ENCODE measurements at places on chromosomes 12 and 14.

- no peak for DNase-seq
Measured at GRCh38 chr14:99190696-99191394, 81.2 kb downstream of the BCL11B start.

DNA sequence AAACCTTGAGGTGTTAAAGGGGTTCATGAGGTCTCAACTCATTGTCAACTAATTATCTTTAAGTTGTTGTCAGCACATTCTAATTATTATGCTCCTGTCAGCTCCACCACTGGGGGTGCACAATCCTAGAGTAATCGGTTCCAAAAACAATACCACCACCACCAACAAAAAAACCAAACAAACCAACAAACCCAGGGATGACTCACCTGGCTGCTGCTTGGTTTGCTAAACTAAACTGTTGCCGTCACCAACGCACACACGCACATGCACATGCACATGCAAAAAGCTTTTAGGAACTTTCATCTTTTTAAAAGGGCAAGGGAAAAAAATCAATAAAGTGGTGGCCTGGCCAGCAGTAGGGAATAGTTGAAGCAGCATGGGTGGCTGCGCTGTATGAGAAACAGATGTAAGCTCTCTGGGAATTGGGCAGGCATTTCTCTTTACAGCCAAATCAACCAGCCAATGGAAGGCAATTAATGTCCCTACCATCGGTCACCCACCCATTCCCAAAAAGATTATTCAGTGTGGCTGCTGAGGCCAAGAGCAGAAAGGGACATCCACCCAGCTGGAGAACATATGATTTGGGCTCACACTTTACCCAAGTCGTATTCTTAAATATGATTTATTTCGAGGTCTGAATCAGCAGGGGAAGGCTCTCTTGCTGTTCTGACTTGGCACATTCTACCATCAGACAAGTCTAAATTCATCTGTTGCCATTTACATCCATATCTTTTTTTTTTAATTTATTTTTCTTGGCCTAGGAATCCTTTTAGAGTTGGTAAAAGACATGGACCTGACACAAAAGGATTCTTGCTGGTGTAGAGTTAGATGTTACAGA is 20.0 kb downstream of the TMEM30B start:
- DNase-seq = peak; percentile 94

GRCh38 chr12:88638966-88639760 is 58.9 kb upstream of the KITLG start:
- peak; percentile 61 for DNase-seq

DNA sequence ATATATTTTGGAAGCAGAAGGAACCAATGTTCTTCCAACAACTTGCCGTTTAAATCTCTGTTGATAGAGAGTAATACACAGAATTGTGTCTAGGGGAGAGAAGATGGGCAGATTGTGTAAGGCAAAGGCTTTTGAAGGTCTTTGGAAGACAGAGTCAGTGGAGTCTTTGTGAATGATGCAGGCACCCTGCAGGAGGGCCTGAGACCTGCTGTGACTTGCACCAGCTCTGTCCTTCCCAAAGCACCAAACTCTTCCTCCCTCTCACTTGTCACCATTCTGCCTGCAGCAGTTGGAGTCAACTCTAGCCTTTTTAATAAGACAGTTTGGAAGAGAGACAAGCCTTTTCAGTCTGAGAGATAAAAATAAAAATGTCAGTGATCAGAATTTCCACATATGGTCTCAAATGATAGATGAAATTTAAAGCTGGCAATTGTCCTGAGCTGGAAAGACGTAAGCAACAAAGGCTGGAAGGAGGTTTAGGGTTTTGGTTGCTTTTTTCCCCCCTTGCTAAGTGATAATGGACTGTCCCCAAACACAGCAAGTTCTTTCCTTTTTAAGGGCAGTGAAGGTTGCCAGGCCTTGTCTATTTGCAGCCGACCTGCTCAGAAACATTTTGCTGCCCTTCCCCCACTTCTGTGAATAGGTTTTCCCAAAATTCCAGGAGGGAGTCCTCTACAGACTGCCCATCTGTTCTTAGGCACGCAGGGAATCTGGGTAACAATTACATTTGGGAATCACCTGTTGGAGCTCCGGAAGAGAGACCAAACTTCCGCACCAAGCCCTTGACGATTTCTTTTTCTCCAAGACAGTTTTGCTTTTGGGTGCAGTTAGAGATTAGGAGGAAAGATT is 103.0 kb upstream of the NTF3 start:
- no peak for DNase-seq

- no peak for DNase-seq
Measured at GRCh38 chr12:116943419-116944372, 32.9 kb downstream of the FBXW8 start.

GRCh38 chr12:76519538-76519937 is 40.0 kb downstream of the OSBPL8 start:
- DNase-seq = no peak

DNA sequence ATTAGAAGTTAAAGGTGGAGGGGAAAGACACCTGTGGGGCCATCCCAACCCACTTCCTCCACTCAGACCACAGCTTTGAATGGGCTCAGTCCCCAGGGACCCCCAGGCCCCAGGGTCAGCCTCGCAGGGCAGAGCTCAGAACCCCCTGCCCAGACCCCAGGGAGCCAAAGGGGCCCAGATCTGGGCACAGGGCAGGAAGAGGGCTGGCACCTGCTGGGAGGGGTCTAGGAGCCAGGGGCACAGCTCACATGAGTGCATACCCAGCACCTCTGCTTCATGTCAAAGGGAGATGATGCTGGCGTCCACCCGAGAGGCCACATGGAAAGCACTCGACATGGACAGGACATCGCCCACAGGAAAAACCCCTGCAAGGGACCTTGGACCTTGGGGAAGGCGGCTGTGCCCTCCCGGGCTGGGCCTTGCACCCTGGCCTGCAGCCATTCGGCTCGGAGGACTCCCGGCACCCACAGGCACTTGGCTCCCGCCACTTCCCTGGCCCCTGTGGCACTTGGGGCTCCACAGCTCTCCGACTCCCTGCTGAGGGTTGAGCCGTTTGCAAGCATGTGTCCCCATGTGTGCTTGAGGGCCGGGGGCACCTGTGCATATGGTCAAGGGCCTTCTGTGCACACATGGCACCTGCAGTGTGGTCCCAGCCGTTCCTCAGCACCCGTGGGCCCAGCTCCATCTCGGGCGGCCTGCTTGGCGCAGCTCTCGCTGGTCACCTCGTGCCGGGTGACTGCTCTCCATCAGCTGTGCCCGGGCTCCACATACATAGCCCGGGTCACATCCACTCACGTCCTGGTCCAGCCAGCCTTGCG is 7.8 kb upstream of the AMN start:
- no peak for DNase-seq

Measured in fibroblast of mammary gland (primary cell).